ENCODE measurements at places on chromosomes 1 and 21.

DNA sequence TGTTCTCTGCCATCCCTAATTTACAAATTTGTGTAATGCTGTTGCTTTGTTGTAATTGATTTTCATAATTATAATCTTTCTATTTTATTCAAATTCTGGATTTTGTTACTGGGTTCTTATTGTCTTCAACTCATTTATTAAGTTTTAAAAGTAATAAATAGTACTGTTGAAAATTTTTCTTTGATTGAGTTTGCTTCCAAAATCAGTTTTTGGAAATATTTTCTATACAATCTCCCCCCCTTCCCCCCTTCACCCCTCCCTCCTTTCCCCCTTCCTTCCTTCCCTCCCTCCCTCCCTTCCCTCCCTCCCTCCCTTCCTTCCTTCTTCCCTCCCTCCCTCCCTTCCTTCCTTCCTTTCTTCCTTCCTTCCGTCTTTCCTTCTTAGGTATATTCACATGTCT is 6.0 kb upstream of the TMPRSS15 start:
- DNase-seq: no peak

DNA sequence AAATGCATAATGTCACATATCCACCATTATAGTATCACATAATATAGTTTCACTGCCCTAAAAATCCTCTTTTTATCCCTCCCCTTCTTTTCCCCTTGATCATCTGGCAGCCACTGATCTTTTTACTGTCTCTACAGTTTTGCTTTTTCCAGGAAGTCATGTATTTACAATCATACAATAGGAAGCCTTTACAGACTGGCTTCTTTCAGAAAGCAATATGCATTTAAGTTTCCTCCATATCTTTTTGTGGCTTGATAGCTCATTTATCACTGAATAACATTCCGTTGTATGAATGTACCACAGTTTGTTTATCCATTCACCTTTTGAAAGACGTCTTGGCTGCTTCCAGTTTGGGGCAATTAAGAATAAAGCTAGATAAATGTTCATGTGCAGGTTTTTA is 14.3 kb upstream of the WDTC1 start:
- DNase-seq: no peak

DNA sequence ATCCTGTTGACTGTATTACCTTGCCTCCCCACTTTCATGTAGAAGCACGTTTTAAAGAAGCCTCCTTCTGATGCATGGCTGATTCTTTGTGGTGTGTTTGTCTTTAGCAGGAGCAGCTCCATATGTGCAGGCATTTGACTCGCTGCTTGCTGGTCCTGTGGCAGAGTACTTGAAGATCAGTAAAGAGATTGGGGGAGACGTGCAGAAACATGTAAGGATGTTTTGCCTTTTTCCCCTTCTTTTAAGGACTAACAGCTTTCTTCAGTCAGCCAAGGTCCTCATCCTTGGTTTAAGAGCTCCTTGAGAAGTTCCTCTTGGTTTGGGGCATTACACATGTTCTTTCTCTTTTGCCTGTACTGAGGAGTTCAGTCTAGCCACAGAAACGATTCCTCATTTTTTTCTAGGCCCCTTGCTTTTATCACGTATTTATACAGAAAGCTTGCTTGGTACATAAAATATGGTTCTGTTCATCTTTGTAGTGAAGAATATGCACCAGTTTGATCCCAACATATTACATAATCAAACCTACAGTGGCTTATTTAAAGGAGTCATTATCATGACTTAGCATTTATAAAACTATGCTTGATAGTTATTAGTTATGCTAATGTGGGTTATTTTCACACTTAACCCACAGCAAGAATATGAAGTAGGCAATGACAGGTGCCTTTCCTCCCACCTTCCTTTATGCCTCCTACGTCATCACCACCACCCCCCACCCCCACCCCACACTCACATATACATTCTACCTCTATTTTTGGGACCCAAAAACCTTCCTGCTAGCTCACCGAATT is 19.6 kb downstream of the CAP1 start:
- no peak for DNase-seq

- no peak for DNase-seq
Measured at GRCh38 chr21:44454058-44454457, 1.3 kb upstream of the LRRC3 start.

DNA sequence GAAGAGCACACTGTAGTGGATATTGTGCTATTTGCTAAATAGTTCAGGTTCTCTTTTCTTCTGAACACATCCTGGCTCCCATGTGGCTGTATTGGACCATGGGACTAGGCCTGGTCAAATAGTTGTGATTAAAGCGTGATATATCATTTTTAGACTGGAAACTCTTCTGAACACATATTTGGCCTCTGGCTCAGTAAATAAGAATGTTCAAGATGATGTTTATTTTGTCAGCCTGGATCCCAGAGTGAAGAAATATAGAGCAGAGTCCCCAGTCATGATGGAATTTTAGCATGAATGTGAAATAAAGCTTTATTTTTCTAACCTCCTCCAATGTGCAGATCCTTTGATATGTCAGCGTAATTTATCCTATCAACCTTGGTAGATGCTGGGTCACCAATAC is 542.6 kb downstream of the ADGRL2 start:
- no peak for DNase-seq

DNA sequence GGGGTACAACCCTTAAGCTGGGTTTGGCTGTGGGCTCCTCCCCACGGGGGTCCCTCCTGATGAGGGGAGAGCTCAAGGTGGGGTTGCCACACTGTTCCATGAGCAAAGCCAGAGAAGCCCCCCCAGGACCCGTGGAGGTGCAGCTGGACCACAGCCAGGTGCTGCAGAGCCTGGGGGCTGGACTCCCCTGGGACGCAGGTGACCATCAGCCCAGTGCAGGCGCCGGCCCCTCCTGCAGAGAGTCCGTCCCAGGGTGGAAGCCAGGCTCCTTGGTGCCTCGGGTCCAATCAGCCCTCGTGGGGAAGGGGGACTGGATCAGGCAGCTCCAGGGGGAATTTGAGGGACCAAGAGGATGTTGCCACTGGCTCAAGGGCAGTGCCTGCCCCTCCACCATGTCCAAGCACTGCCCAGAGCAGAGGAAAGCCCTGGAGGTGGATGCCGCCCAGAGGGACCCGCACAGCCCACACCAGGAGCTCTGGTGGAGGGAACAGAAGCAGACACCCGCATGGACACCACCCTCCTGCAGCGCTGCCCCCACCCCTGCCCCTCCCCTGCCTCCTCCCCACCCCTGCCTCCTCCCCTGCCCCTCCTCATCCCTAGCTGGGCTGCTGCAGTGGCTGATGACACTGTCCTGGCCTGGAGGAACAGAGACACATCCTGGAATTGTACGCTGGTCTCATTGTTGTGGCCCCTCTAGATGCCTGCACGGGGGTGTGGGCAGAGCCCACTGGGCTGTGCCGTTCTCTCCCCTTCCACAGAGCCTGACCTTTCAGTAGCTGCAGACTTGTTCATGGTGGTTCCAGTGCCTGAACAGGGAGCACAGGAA is 30.8 kb upstream of the COL18A1 start:
- DNase-seq: no peak

DNA sequence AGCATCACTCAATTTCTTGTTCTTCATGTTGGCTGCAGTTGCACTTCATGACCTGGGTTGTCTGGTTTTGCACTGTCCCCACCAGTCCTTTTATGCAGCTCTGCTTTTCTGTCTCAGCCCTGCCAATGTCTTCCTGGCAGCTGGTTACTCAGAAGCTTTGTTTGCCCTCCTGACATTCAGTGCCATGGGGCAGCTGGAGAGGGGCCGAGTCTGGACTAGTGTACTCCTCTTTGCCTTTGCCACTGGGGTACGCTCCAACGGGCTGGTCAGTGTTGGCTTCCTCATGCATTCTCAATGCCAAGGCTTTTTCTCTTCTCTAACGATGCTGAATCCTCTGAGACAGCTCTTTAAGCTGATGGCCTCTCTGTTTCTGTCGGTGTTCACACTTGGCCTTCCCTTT is 6.6 kb downstream of the PIGV start:
- DNase-seq: no peak

DNA sequence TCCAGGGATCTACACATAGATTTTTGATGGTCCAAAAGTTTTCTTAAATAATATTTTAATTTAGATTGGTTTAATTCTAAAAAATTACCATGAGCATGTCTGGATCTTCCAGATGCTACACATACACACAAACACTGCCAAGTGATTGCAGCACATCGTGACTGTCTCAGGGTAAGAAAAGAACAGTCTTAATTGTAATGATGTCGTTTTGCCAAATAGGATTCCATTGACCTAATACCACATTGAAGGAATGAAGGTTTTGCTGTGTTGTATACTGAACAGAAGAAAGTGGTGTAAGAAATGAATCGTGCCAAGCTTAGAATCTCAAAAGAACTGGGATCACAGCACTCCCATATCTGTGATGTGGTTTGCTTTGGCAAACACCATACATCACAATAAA is 633.3 kb upstream of the CAMK1G start:
- DNase-seq: no peak

DNA sequence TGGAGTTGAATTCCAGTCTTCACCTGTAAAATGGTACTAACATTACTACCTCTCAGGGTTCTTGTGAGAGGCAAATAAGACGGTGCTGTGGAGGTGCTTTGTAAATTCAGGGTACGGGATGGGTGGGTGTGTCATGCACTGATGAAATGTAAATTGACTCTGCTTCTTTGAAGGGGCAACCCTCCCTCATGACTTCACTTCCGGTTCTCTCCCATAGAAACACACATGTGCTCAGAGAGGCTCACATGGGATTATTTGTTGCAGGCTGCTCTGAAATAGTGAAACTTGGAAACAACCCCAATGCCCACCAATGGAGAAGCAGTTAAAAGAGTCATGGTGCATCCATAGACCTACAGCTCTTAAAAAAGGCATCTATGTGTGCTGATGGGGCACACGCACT is 44.9 kb upstream of the SCMH1 start:
- DNase-seq: no peak
